ENCODE measurements at places on chromosomes 16 and 17.

DNA sequence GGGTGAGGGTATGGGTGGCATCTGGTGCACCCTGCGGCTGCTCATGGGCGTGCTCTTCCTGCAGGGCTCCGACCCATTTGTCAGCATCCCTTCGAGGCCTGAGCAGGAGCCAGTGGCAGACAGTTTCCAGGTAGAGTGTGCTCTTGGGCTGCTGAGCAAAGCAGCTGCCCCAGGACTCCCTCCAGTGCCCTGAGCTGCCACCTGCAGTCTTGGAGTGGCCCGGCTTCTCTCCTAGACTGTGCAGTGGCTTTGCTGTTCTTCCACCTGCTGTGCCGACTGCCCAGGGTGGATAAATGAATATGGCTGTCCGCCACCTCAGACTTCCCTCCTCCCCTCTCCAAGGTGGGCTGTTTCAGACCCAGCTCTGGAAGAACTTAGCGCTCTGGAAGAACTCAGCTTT is 10.8 kb upstream of the JPT2 start:
- no peak for DNase-seq

GRCh38 chr16:11759997-11760396 is 17.3 kb upstream of the TXNDC11 start:
- no peak for DNase-seq

DNA sequence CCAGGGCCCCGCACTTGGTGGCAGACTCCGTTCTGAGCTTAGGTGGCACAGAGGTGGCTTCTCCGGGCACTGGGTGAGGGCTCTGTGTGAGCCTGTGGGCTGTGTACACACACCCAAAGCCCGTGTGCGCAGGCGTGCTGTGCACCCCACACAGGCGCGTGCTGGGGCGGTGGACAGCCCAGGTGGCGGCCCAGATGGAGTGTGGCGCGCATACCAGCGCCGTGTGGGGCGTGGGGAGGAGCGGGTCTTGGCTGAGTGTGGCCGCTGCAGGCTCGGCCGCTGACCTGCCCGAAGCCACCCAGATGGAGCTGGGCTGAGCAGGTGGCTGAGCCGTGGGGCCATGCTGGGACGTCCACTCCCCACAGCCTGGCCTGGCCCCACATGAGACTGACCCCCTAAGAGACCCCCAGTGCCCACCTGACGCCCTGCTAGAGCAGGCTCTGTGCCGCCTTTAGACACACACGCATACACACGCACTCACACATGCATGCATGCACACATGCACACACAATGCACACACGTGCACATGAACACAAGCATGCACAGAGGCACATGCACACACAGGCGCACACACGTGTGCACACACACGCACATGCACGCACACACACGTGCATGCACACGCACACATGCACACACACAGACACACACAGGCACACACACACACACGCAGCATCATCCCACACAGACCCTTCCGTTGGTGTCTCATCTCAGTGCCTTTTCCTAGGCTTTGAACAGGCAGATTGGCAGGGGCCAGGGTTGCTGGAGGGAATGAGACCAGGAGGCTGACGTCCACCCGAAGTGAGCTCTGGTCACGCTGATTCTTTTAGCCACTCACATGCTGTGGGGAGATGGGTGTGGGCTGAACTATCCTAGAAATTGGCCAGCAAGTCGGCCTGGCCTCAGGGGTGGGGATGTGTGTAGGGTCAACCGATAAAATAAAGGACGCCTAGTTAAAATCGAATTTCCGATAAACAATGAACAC is 2.1 kb downstream of the PRR35 start:
- no peak for DNase-seq

DNA sequence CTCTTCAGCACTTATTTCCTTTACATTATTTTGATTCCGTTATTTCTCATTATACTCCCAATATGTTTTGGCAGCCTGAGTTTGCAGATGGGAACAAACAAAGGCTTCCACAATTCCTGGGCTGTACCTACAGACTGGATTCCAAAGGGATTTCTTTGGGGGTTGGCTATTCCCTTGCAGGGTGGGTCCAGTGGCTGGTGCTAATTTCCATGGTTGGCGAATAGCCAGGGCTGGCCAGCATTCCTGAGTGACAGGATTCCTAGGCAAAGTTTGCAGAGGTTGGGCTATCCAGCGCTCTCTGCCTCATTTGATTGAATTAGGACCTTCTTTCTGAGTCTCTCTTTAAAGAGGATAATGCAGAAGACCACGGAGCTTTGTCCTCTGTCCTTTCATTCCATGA is 207.4 kb downstream of the MAF start:
- no peak for DNase-seq

- no peak for DNase-seq
Observed at GRCh38 chr17:17946093-17946492, 26.1 kb downstream of the TOM1L2 start.

All from CD8-positive, alpha-beta T cell (primary cell).